ENCODE measurements at places on chromosomes 1 and 21.
A peak's percentile ranks its signal among the peaks of the same experiment; 100 is the strongest.

DNA sequence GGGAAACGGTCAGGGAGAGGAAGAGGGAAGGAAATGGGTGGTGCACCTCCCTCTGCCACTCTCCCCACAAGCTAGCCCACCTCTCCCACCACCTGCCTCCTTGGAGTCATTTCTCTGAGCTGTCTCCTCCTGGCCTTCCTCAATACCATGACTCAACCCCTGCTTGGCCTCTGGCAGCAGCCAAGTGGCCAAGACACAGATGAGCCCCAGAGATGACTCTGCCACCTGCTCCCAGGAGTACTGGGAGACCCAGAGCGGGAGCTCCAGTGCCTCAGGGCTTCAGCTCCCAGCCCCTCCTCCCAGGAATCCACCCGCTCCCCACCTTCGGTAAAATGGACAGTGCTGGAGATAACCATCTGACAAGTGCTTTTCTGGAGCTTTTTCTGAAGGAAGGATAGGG is 2.6 kb downstream of the S100A16 start:
- no peak for DNase-seq

DNA sequence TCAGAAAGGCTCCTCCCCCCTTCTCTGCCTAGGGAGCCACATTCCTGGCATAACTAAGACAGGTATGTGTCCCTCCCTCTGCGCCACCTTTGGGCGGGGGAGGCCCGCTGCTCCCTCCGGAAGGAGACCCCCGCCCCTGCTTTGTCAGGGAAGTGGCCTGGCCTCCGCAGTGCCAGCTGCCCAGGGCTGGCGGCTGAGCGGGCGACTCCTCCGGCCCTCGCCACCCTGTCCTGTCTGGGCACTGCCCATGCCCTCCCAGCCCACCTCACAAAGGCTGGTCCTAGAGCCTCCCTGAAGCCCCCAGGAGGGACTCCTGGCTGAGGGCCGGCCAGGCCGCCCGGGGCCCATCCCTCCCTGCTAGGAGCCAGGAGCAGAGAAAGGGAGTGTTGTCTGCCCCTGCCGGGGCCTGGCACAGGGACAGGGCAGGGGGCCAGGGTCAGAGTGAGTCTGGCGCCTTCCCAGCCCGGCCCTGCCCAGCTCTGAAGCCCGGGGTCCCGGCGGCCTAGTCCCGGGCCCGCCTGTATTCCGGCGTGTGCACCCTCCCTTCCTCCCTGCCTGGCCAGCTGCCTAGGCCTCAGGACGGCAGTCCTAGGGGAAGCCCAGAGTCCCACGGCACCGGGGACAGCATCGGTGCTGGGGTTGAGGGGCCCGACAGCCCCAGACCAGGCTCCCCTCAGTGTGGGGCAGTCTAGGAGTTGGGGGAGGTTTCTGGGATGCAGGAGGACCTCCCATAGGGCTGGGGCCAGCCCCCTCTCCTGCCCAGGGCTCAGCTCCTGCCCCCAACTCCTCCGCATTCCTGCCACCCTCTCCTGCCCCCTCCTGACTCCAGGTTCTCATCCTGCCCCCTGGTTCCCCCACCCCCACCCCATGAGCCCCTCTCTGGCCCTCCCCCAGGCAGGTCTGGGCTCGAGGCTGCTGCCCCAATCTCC is 5.1 kb downstream of the AGRN start:
- peak; percentile 87 for DNase-seq

DNA sequence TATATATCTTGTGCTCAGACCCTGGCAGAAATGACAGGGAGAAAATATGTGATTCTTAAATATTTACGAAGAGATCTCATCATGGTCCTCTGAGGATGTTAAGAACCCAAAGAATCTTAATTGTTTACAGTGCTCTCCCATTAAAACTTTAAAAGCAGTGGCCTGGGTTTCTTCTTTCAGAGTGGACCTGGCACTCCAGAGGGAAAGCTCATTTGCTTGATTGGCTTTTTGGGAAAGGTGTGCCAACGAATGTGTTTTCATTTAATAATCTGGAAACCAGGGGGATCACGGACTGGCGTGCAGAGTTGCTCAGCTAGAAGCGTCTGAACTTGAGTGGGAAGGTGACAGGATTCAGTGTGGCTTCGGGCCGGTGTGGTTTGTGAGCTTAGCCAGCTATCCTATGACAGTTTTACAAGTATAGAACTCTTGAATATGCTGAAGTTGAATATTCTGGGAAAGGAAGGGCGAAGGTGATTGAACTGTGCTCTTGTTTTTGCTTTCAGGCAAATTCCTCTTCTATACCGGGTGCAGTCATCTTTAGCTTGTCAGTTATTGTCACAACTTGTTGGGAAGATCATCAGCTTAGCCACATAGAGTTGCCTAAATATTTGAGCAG is 154.8 kb downstream of the C1orf21 start:
- no peak for DNase-seq

DNA sequence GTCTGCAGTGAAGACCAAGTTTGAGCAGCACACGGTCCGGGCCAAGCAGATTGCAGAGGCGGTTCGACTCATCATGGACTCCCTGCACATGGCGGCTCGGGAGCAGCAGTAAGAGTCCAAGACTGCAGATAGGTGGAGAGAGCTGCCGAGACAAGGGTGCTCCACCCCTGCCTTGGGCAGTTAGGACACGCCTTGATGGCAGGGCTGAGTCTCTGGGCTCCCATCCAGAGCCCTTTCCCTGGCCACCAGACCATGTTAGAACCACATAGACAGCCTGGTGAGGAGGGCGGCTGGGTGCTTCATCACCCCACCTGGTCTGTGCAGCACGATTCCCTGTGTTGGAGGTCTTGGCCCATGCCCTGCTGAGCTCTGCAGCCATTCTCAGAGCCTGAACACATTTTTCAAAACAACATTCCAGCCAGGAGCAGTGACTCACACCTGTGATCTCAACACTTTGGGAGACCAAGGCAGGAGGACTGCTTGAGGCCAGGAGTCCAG is 17.3 kb upstream of the MIIP start:
- no peak for DNase-seq

GRCh38 chr1:51761351-51761750 is 117.2 kb downstream of the NRDC start:
- DNase-seq, result no peak

DNA sequence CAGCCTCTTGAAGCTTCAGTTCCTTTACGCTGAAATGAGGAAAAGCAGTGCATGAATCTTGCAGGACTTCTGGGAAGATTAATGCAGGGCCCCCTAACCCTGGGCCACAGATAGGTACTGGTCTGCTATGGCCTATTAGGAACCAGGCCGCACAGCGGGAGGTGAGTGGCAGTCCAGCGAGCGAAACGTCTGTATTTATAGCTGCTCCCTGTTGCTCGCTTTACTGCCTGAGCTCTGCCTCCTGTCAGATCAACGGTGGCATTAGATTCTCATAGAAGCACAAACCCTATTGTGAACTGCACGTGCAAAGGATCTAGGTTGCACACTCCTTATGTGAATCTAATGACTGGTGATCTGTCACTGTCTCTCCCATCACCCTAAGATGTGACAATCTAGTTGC is 130.2 kb downstream of the CHRM3 start:
- no peak for DNase-seq

- no peak for DNase-seq
Measured at GRCh38 chr1:164562947-164563520, 4.0 kb downstream of the PBX1 start.

DNA sequence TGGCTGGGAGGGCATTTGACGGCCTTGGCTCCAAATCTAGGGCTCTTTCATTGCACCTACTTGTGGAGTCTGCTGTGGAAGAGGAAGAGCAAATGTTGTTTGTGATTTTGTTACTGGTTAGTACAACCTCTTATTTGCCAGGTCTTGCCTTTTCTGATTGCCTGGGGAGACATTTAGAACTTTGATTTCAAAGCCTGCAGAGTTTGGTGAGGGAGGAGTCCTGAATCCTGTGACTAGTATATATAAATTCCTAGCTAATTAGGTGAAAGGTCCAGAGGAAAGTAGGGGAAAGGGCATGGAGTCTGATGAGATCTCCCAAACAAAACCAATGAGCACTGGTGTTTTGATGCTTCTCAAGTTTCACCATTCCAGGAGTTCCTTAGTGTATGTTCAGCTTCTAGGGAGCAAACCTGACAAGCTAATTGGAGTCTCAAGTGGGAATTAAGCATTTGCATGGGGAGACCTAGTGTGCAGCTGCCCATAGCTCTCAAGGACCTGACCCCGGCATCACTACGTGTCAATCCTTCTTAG is 5.1 kb upstream of the HMGCS2 start:
- no peak for DNase-seq

- DNase-seq, result no peak
Measured at GRCh38 chr1:191977874-191978506, 180.3 kb upstream of the RGS18 start.

DNA sequence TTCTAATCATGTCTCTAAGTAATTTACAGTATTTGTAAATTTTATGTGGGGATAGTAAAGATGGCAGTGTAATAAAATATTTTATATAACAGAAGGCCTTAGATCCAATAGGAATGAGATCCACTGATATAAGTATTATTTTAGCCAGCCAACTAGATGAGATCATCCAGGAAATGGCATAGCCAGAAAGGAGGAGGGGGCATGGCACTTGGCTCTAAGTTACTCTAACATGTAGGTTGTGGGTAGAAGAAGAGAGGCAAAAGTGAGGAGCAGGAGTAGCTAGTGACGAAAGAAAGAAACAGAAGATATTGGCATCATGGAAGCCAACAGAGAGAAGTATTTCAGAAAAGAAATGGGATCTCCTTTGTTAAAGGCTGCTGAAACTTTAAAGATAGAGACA is 426.1 kb downstream of the PTPRC start:
- no peak for DNase-seq

DNA sequence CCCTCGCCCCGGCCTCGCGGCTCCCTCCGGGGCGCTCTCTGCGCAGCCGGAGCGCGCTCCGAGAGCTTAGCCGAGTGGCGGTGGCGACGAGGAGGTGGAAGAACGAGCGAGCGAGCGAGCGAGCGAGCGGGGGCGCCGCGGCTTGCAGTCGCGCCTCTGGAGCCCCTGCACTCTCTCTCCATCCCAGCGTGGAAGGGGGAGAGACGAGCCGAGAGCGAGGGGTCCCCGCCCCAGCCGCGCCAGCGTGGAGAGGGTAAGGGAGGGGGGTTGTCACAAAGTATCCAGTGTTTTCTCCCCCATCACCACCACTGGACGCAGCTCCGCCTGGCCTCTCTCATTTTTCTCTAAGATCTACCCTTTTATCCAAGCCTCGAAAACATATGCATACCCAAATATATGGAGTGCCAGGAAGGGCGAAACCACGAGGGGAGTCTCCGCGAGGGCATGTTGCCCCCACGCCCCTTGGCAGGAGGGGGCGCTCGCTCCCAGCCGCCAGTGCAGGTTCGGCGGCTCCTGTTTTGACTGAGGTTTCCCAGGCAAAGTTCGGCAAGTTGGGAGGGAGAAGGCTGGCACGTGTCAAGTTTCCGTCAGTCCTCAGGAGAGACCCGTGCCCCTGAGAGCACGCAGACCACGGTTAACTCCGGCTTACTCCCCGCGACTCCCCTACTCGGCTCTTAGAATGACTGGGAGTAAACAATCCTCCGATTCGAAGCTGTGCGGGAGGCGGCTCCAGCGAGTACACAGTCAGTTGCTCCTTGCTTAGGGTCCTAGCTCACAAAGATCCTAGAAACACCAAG is 569 bp upstream of the DAB1 start:
- DNase-seq, result no peak

DNA sequence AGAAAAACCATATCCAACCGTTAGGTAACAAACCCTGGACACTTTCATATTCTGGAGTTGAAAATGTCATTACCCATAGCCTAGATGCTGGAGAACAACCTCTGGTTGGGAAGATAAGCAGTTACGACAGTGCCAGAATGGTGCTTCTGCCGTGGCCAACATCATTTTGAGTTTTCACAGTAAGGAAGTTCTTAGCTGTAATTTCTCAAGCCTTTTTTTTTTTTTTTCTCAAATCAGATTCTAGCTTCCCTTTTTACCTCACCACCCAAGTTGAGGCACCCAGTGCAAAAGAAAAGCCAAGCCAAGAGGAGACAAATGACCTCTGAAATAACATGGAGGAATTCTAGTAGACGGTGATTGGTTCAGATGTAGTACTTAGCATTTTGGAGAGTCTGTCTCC is 21.8 kb downstream of the PPT1 start:
- DNase-seq, result no peak

- DNase-seq, result peak; percentile 33
Measured at GRCh38 chr1:80882553-80882952, 918.2 kb upstream of the ADGRL2 start.

GRCh38 chr1:232657426-232658005 is 27.6 kb upstream of the SIPA1L2 start:
- DNase-seq, result no peak

- no peak for DNase-seq
Measured at GRCh38 chr1:83760226-83761021, 238.5 kb downstream of the TTLL7 start.

- DNase-seq, result no peak
Measured at GRCh38 chr1:41811051-41811795, 107.5 kb downstream of the HIVEP3 start.

DNA sequence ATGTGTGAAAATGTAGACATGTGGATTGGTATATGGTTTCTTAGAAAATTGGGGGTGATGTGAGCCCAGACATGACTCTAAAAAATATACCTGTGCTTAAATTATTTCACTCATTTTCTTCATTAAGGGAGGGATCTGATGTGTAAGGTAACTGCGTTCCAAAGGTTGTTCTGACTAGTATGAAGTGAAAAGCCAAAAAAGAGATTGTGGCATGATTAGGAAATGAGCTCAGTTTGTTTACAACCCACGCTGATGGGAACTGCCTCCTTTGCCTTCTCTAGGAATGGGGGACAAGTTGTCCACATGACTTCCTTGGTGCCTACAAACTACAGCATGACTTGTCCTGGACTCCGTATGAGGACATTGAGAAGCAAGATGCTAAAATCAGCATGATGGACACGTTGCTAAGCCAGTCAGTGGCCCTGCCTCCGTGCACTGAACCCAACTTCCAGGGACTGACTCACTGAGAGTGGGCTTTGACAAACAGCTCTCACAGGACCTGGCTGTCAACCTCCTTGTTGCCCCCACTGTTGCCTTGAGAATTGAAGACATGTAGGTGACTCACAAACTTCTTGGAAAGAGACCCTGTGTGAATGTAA is 8.0 kb downstream of the C1orf50 start:
- no peak for DNase-seq

- DNase-seq, result no peak
Measured at GRCh38 chr1:185096531-185096930, 51.2 kb downstream of the RNF2 start.

- DNase-seq, result no peak
Measured at GRCh38 chr1:116189481-116189880, 78.3 kb downstream of the MAB21L3 start.

DNA sequence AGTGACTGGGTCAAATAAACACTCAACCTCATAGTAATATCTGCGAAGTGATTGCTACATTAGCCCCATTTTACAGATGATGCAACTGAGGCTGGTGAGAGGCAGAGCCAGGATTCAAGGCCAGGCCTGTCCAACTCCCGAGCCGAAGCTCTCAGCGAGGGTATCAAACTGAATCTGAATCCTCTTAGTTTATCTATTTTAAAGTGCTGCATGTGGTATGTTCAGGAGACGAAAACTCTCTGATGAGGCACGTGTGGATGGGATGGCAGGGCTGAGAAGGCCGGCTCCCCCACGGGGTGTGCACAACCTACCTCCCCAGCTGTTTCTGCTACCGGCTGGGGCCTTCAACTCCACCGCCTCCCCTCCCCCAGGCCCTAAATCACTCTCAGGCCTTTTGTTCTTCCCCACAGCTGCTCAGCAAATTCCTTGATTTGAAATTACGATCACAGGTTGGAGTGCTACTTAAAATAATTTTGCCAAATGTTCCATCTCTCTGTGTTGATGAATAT is 171.8 kb downstream of the TOMM20 start:
- peak; percentile 79 for DNase-seq

GRCh38 chr1:70140894-70141293 is 64.5 kb downstream of the LRRC40 start:
- DNase-seq, result no peak

Measured in Caco-2 (cell line).